ENCODE measurements at places on chromosomes 7 and 10.

DNA sequence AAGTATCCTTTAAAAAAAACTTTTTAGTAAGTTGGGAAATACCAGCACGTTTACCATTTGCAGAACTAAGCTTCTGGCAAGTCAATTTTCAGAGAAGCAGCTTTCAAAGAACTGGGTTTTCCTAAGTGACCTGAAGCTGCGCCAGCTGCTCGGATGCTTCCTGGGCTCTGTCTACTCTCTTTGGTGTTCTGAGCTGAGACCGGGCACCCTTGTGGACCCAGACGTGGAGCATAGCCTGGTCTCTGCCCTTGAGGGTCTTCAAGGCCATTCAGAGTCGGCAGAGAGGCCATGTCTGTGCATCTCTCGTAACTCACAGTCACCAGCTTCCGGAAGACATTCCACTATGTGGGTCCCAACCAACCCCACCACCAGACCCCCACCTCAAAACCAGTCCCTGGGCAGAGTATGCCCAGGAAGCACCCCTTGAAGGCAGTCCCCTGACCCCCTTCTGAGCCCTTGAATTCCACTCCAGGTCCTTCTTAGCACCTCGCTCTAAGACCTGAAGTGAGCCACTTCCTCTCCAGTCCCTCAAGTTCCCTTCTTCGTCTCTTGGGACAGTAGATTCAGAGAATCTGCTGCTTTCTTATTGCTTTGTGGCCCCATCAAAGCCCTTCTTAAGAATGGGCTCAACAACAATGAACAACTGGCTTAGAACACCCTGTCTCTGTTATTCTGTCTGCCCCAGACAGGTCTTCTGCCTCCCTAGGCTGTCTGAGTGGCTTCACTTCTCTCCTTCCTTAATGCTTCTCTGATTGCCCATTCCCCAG lies 8.5 kb downstream of the CALML5 start:
- H3K36me3 ChIP-seq: no peaks in the 10 kb centered on the region
- no peak for DNase-seq
- H3K4me3 ChIP-seq: no peak overlapping the region
- no peaks in the 10 kb centered on the region for H3K27me3 ChIP-seq
- no peak overlapping the region for H3K27ac ChIP-seq

- peak overlapping the region; percentile 66 for H3K4me3 ChIP-seq
- H3K27me3 ChIP-seq: peaks cover 71% of the 10 kb centered on the region
- H3K27ac ChIP-seq: no peak overlapping the region
- H3K36me3 ChIP-seq: no peaks in the 10 kb centered on the region
- peaks cover 25% of the 10 kb centered on the region for H3K4me1 ChIP-seq
- DNase-seq: no peak
Observed at GRCh38 chr10:75400771-75401568, 594 bp downstream of the ZNF503 start.

GRCh38 chr10:3090914-3091787 lies 23.8 kb downstream of the PFKP start:
- DNase-seq: peak; percentile 85
- peaks cover 77% of the 10 kb centered on the region for H3K4me1 ChIP-seq

DNA sequence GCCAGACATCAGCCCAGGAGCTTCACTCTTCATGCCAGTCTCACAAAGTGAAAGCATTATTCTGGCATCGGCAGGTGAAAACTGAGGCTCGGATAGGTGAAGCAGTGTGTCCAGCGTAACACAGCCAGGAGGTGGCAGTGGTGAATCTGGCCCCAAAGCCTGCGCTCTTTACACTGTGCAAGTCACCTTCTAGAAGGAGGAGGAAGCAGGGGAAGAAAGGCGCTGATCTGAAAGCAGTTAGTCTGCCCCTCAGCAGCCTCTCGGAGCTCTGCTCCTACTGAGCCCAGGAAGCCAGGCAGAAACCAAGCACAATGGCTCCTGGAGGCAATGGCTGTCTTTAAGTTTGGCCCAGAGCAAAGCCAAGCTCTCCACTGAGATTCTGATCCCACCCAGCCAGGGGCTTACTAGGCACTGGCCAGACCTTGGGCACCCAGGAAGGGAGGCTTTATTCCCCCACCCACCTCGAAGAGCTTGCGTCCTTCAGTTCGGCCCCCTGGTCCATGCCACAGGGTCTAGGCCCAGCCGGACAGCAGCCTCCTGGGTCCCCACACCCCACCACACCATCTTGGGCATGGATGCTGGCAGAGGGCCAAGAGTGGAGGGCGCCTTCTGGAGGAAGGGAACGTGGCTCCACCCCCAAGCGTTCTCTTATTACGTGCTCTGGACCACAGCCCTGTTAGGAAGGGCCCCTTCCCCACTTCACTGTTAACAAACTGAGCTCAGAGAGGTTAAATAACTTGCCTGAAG lies 104.5 kb downstream of the GRID1 start:
- H3K4me1 ChIP-seq: no peaks in the 10 kb centered on the region
- peak; percentile 40 for DNase-seq
- H3K27me3 ChIP-seq: peaks cover 41% of the 10 kb centered on the region
- no peak overlapping the region for H3K4me3 ChIP-seq
- no peak overlapping the region for H3K27ac ChIP-seq

DNA sequence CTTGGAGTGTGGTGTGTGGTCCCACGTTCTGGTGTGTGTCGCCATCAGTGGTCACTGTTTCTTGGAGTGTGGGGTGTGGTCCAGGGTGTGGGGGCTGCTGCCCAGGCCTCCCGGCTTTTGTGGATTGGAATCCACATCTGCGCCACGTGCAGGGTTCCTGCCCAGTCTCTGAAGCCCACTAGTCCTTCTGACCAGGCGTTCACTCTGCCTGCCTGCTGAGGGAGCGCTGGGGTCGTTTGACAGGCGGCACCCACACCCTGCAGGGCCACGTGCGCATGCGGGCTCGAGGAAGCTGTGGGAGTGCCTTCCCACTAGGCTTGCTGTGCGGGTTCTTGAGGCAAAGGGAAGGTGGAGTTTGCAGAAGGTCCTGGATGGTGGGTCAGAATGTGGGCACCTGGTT lies 51.4 kb downstream of the INPP5A start:
- DNase-seq: no peak
- H3K4me1 ChIP-seq: peaks cover 37% of the 10 kb centered on the region
- peak overlapping the region; percentile 78 for H3K27ac ChIP-seq
- H3K27me3 ChIP-seq: peaks cover 12% of the 10 kb centered on the region
- H3K36me3 ChIP-seq: peaks cover 15% of the 10 kb centered on the region

GRCh38 chr10:90871279-90871765 lies 452 bp upstream of the RPP30 start:
- peak overlapping the region; percentile 92 for H3K27ac ChIP-seq
- peaks cover 33% of the 10 kb centered on the region for H3K27me3 ChIP-seq
- H3K4me3 ChIP-seq: peak overlapping the region; percentile 91
- peak; percentile 71 for DNase-seq
- peaks cover 8% of the 10 kb centered on the region for H3K36me3 ChIP-seq
- H3K4me1 ChIP-seq: peaks cover 36% of the 10 kb centered on the region

Data from activated CD8-positive, alpha-beta memory T cell treated with anti-CD3 and anti-CD28 coated beads, Interleukin-2, amount 10 ng/mL, durations not matched to agents 7 days and 5 days (primary cell).